ENCODE measurements at places on chromosomes 7 and 10. TPM values are rescaled to one million over a fixed set of nuclear protein-coding genes. Genes with fewer than 3 reads are reported as not detected.

The BMPER gene
- total RNA-seq, result 32.6 TPM

The MKRN1 gene
- total RNA-seq, result 67.7 TPM

The PYROXD2 gene
- 14.5 TPM for total RNA-seq

The LIPJ gene
- under 0.01 TPM for total RNA-seq

The LRMDA gene
- 1.1 TPM for total RNA-seq

The FAM241B gene
- total RNA-seq, result not detected

The CPVL gene
- 0.71 TPM for total RNA-seq

The RTKN2 gene
- 1.00 TPM for total RNA-seq

The PDK4 gene
- 16.2 TPM for total RNA-seq

The H2BK1 gene
- not detected for total RNA-seq

The TIMM23 gene
- 83.0 TPM for total RNA-seq

The NME8 gene
- not detected for total RNA-seq

The DYNC1I1 gene
- total RNA-seq, result 0.83 TPM

The SLIT1 gene
- total RNA-seq, result not detected

The FMC1 gene
- 16.6 TPM for total RNA-seq

The CTNNA3 gene
- total RNA-seq, result not detected

The COBL gene
- total RNA-seq, result 0.09 TPM

The NUB1 gene
- 36.0 TPM for total RNA-seq

The OR2A5 gene
- total RNA-seq, result not detected

The DEPP1 gene
- 22.6 TPM for total RNA-seq

The AS3MT gene
- 13.0 TPM for total RNA-seq

The CXCL12 gene
- 135 TPM for total RNA-seq

The CDH23 gene
- 0.18 TPM for total RNA-seq

The STOX1 gene
- total RNA-seq, result 0.14 TPM

The SLC39A12 gene
- not detected for total RNA-seq

The FAM131B gene
- 1.00 TPM for total RNA-seq

The ZNF789 gene
- total RNA-seq, result 3.6 TPM

The ACSM6 gene
- total RNA-seq, result not detected

The CFAP46 gene
- total RNA-seq, result 0.37 TPM

The SPDYE1 gene
- not detected for total RNA-seq

The PRSS37 gene
- not detected for total RNA-seq

The CCDC3 gene
- 1.3 TPM for total RNA-seq

The GNAT3 gene
- not detected for total RNA-seq

The GALNT17 gene
- total RNA-seq, result not detected

The FZD1 gene
- total RNA-seq, result 15.6 TPM

The ZNF438 gene
- 3.4 TPM for total RNA-seq

The CYP2C19 gene
- not detected for total RNA-seq

The CHRM2 gene
- total RNA-seq, result 44.5 TPM

The GRM3 gene
- total RNA-seq, result not detected

The SPACDR gene
- 0.14 TPM for total RNA-seq

The CLCN1 gene
- total RNA-seq, result 0.14 TPM

The KLLN gene
- 0.37 TPM for total RNA-seq
